Activated CD8-positive, alpha-beta memory T cell treated with anti-CD3 and anti-CD28 coated beads for 24 hours (primary cell): ENCODE measurements at places on chromosomes 3 and 15.

- no peak for DNase-seq
Observed at GRCh38 chr3:151804267-151804666, 9.6 kb upstream of the AADAC start.

- peak; percentile 28 for DNase-seq
Observed at GRCh38 chr15:69508659-69509058, 56.0 kb downstream of the RPLP1 start.

DNA sequence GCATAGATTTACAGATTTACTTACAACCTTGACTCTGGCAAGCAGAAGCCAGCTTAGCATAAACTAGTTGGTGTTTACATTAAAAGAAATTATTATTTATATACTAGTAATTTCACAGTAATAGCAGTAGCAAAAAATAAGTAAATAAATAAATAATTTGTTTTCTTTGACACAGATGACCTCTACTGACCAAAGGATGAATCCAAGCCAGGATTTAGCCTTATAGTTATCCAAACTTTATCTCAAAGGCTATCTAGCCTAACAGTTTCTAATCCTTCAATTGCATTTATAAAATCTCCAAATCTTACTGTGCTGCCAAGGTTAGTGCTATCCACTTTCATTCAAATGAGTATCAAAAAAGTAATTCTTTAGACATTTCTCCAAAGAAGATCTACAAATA is 64.3 kb downstream of the FRMD5 start:
- DNase-seq: no peak

DNA sequence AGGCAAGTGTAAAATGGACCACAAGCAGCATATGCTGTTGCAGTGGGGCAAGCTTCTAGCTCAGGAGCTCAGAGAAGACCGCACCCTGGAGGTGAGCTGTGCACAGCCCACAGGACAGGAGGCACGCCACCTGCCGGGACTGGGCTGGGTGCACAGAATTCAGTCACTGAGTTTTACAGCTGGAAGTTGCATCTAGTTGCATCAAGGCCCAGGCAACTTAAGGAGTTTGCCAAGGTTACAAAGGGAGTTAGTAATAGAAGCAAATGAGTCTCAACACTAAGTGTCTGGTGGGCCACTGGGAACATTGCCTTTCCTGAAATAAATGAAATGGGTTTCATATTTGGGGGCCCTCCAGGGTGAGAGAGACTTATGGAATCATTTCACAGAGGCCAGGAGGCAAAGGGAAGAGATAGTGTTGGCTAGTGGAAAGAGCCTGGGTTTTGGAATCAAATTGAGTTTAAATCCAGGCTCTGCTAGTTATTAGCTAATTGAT is 36.0 kb upstream of the TIMP4 start:
- DNase-seq: no peak

DNA sequence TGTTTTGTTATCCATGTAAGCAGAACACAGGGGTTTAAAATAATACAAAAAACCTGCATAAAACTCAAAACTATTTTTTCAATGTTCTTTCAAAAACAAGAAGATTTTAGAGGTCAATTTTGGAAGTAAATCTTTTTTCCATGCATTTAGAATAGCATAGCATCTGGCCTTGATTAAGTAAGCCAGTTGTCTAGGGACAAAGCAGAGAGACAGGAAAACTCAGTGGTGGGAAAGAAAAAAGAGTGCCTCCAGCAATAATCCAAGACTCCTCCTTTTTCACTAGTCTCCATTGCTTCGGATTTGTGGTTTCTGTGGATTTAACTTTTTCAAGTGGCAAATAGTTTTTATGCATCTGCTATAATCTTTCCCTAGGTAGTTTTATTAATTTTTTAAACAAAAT is 88.9 kb downstream of the SUCNR1 start:
- no peak for DNase-seq

GRCh38 chr3:183161552-183162336 is 790 bp downstream of the LAMP3 start:
- DNase-seq: no peak

DNA sequence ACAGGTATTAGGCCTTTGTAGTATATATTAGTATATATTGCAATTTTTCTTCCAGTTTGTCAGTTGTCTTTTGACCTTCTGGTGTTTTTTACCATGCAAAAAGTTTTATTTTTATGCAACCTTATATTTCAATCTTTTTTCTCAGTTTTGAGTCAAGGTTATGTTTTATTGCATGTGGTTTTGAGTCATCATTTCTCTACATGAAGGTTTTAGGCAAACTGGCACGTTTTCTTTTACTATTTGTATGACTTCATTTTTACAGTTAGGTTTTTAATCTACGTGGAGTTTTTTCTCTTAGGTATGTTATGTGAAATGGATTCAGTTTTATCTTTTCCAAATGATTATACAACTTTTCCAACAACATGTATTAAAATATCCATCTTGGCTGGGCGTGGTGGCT is 36.8 kb upstream of the TCAIM start:
- no peak for DNase-seq

GRCh38 chr3:152621967-152622810 is 212.7 kb upstream of the P2RY1 start:
- no peak for DNase-seq

GRCh38 chr15:50830477-50831354 is 65.2 kb upstream of the SPPL2A start:
- DNase-seq: no peak

DNA sequence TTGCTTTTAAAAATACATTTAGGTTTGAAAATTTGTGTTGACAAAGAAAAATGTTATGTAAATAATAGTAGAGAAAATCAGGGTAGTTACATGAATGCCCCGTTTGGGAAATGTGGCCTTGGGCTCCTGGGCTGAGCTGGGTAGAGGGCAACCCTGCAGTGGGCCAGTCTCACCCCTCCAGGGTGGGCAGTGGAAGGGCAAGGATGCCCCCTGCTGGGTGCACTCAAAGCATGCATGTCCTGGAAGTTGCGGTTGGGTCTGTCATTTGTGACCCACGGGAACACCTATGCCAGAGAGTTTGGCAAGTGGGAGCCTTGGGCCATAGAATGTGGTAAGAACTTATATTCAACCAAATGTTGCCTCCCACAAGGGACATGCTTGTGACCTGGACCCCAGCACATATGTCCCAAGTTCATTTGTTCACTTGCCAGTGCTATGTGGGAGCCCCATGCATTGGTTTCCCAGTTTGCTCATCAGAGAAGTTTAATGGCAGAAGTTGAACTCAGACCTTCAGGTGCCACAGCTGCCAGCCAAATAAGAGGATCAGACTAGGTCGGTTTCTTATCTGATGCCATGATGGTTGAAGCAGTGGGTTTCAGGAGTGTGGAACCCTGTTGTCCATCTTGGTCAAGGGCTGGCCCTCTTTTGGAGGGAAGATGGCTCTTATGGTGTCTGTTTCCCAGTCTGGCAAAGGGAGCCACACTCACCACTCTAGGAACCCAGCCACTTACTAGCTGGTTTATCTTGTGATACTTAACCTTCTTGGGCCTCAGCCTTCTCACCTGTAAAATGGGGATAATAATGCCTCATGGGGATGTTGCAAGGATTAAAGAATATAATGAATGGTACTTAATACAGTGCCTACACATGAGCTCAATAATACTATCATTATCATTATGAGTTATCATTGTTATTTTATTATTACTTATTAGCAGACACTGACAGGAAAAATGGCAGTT is 2.5 kb upstream of the PLCB2 start:
- DNase-seq: peak; percentile 80

- no peak for DNase-seq
Observed at GRCh38 chr15:62519900-62520299, 354.8 kb upstream of the C2CD4B start.

- DNase-seq: no peak
Observed at GRCh38 chr3:112377568-112378071, 44.7 kb downstream of the CD200 start.

DNA sequence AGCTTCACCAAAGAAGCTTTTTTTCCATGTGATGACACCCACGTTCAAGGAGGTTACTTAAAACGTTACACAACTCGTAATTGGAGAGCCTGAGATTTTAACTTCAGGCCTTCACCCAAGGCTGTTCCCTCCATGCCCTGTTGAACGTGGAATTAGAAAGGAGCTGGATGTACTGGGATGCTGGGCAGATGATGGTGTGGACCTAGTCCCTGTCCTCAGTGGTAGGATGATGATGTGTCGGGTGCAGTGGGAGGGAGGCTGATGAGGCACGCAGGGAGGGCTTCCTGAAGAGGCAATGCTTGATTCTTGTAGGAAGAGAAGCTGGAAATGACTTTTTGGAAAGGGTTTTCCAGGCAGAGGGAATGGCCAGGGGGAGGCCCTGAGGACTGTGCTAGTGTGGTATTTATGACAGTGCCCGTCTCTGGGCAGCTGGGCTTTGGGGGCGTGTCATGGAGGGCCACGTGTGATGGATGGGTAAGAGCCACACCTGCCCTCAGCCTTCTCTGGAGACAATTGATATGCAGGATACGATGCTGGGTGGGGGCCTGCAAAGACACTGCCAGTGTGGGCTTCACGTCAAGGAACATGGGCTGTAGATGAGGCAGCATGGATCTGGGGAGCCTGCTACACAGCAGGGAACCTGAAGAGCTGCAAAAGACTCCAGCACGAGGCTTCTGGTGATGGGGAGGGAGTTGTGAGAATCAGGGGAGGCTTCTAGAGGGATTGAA is 15.3 kb downstream of the SYNM start:
- DNase-seq: no peak

GRCh38 chr3:78506581-78507195 is 1261.1 kb downstream of the ROBO1 start:
- DNase-seq: no peak

- no peak for DNase-seq
Observed at GRCh38 chr3:146679995-146680394, 74.8 kb upstream of the PLSCR5 start.

- no peak for DNase-seq
Observed at GRCh38 chr15:68298882-68299381, 21.4 kb downstream of the FEM1B start.

DNA sequence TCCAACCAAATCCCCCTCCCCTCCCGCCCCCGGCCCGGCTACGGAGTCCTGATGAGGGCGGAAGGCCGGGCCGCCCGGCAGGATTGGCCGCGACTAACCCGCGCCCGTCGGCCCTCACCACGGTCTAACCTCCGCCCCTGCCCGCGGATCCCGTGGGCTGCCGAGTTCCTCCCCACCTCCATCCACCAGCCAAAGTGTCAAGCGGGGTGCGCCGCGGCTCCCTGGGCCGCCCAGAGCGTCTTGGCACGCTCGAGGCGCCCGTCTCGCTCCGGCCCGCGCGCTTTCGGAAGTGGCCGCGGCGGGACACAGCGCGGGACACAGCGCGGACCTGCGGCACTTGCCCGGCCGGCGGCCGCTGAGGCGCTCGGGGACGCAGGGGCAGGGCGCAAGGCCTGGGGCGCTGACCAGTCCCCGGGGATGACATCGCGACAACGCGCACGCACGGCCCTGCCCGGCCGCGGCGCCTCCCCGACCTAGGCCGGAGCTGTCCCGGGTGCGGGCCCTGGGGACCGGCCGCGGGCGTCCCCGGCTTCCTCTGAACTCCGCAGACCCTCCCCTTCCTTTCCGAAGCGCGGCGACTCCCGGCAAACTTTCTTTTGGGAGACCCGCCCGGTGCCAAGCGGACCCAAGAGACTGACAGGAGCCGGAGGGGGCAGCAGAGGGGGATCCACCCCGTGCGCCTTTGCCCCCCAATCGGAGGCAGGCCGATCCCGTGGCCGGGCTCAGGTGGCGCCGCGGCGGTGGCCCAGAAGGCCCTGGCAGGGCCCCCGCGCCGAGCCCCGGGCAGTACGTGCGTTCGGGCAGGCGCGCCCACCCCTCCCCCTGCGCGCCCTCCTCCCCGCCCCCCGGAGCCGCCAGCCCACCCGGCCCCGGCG is 112.8 kb upstream of the ICE2 start:
- DNase-seq: peak; percentile 82

DNA sequence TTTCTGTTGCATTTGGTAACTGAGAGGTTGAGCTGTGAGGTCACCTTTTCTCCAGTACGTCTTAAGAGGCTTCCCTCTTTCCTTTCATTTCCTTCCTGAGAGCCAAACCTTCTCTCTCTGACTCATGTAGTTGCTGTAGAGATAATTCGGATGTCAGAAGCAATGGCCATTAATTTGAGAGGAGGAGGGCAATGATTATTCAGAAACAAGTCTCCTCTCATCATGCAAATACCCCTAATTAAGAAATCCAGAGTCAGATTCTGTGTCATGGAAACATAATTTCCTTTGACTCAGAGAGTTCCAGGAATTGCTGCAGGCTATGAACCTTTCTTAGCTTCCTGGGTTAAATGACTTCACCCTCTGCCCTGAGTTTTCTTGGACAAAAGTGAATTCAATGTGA is 59.0 kb upstream of the GSK3B start:
- no peak for DNase-seq

- DNase-seq: no peak
Observed at GRCh38 chr3:65632414-65632813, 406.3 kb downstream of the MAGI1 start.

DNA sequence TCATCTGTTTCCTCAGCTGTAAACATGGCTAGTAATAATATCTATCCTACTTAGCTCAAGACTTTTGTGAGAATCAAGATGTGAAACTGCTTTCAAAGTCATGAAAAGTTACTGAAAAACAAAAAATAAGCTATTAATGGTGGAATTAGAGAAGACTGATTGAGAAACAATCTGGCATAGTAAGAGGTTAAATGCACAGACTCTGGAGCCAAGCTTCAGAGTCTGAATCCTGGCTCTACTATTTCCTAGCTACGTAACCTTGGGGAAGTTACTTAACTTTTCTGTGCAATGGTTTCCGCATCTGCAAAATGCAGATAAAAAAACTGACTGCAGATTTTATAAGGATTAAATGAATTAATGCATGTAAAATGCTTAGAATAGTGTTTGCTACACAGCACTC is 28.8 kb downstream of the LRRFIP2 start:
- no peak for DNase-seq

GRCh38 chr15:54687628-54688027 is 509.1 kb downstream of the RSL24D1 start:
- DNase-seq: no peak

DNA sequence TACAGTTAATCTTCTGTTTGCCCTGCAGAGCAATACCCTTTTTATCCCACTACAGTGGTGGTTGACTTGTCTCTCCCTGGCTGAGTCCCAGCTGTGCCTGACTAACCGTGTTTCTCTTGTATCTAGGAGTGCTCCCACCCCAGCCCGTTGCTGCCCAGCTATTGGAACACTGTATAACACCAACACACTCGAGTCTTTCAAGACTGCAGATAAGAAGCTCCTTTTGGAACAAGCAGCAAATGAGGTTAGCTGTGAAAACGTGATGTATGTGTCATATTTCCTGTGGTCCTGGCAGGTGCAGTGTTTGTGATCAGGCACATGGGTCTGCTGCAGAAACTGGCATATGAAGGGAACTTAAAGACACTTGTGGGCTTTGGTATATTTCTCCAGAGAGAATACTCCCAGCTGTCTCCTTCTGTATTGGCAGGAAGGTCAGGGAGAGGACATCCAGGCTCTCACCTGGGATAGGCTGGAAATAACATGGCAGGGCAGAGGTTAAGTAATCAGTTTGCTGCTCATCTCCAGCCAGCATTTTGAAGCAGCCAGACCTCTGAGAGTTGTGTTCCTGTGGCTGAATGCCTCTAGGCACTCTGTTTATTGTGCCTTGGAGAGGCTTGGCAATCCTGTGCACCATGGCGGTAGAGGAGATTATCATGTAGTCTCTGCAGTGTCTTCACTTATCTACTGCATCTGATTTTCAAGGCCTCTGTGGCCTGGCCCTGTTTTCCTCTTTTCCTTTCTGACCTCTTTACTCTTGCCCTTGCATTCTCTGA is 34.8 kb downstream of the ATG7 start:
- peak; percentile 63 for DNase-seq

- DNase-seq: no peak
Observed at GRCh38 chr15:100018191-100018590, 285.0 kb upstream of the LYSMD4 start.

GRCh38 chr15:69484837-69485236 is 32.2 kb downstream of the RPLP1 start:
- no peak for DNase-seq

- no peak for DNase-seq
Observed at GRCh38 chr3:139937674-139938279, 2.8 kb downstream of the CLSTN2 start.
